ENCODE measurements at places on chromosomes 13 and 19.

GRCh38 chr13:77986713-77987112 lies 68.1 kb upstream of the EDNRB start:
- DNase-seq: no peak

- no peak for DNase-seq
Measured at GRCh38 chr19:46111376-46111775, 13.1 kb downstream of the IGFL3 start.

DNA sequence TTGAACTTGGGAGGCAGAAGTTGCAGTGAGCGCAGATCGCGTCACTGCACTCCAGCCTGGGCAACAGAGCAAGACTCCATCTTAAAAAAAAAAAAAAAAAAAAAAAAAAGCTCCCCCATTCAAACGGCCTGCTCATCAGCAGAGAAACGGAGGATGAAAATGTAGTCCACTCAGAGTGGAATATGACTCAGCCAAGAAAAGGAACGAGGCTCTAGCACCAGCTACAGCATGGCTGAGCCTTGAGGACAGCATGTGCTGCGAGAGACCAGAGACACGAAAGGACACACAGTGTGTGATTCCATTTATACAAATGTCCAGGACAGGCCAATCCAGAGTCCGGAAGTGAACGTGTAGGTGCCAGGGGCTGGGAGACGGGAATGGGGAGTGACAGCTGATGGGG lies 18.1 kb upstream of the MIER2 start:
- no peak for DNase-seq

GRCh38 chr19:10751109-10751953 lies 33.5 kb downstream of the DNM2 start:
- DNase-seq: no peak

- peak; percentile 24 for DNase-seq
Measured at GRCh38 chr19:2113439-2114211, 16.9 kb downstream of the IZUMO4 start.

GRCh38 chr19:55082020-55082851 lies 6.6 kb downstream of the EPS8L1 start:
- peak; percentile 36 for DNase-seq

DNA sequence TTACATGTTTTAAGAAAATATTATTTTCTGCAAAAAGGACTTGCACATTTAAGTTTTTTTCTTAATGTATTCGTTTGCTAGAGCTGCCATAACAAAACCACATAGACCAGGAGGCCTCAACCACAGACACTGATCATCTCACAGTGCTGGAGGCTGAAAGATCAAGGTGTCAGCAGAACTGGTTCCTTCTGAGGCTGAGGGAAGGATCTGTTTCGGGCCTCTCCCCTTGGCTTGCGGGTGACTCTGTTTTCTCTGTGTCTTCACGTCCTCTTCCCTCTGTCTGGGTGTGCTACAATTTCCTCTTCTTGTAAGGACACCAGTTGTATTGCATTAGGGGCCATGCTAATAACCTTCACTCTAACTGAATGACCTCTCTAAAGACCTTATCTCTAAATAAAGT lies 364.2 kb downstream of the IRS2 start:
- DNase-seq: no peak

DNA sequence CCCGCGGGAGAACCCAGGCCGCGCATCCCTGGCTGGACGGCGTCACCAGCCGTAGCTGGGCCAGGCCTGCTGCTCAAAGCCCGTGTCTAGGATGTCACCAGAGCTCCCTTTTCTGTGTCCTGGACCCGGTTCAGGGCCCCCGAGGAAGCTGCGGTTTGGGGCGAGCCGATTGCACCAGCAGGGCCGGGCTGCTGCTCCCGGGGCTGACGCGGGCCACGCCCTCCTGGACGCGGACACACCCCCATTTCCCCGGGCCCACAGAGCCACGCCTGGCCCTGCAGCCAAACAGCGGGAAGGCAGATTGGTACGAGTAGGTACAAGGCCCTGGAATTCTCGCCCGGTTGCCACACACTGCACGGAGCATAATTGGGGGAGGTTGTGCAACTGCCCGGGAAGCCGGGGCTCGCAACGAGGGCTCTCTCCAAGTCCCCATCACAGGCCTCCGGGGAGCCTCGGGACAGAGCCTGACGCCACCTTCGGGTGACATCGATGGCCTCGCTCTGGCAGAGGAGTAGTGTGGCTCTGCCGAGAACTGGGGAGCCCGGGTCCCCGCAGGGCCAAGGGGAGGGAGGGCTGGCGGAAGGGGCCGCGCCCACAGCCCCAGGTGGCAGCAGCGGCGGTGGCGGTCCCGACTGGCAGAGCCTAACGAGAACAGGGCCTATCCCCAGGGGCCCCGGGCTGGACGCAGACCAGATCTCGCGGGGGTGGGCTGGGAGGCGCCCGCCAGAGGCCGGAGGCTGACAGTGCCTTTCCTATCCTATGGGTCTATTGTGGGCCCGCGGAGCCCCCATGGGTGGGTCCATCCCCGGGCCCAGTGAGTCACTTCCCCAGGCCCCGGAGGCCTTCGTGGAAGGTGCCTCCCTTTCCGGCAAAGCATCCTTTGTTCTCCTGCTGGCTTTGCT lies 23.5 kb downstream of the KCTD15 start:
- peak; percentile 85 for DNase-seq

- DNase-seq: no peak
Measured at GRCh38 chr19:54152878-54153524, 6.5 kb downstream of the LENG1 start.

DNA sequence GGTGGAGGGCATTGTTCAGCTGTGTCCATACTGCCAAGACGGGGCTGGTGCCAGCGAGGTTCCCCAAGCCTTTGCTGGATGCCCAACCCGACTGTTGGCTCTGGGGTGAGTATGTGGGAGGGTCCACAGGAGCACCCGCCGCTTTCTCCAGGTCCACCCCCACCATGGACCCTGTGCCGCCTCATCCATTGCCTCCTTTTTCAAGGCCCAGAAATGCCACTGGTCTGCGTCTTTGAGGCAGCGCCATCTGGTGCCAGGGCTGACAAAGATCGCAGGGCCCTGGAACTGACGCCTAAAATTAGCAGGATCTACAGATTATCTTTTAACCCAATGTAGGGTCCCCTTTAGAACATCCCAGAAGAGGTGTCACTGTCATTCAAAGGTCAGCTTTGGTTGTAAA lies 34.6 kb downstream of the NFIX start:
- no peak for DNase-seq

- no peak for DNase-seq
Measured at GRCh38 chr19:14577885-14578427, 4.9 kb upstream of the CLEC17A start.

GRCh38 chr19:2166741-2167738 lies 3.3 kb downstream of the DOT1L start:
- no peak for DNase-seq
